Stimulated activated naive B cell treated with anti-CD40 and anti-IgM and Interleukin-4, amounts not matched to agents 10 μg/mL and 1 μg/mL and 100 μg/mL, for 72 hours (primary cell): ENCODE measurements at places on chromosomes 7 and 10.

DNA sequence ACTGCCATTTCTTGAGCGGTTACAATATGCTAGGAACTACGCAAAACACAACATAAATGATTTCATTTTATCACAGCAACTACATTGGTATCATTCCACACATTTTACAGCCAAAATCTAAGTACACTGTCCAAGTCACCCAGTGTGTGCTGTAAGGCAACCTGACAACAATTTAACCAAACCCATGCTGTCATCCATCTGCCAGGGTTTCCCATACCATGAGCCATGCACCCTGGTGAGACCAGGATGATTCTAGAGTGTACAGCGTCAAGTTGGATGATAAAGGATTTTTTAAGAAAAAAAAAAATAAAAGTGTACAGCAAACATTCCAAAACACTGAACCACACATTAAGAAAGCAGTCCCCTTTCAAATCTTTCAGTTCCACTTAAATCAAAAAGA lies 52.9 kb downstream of the PIK3AP1 start:
- no peak for DNase-seq

GRCh38 chr10:133230044-133230361 lies at the start of gene UTF1:
TSS of gene UTF1 (plus strand) at chr10:133230217. CDS start at chr10:133230289, 72 bp downstream.
- DNase-seq = no peak

DNA sequence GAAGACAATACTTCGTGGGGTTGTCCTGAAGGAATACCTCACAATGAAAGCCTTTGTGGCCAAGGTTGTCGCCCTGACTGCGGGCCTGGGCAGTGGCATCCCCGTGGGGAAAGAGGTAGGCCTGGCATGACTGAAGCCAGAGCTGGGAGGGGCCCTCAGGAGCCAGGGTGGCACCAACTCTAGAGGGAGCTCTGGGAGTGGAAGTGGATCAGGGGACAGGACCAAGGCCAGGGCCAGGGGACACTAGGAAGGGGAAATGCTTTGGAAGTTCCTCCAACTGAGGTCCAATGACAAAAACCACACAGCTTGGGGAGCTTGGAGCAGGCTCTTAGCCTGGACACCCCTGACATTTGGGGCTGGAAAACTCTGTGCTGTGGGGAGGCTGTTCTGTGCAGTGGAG lies 5.8 kb downstream of the CLCN1 start:
- no peak for DNase-seq

GRCh38 chr10:77613476-77614130 lies 24.0 kb downstream of the KCNMA1 start:
- DNase-seq = no peak

GRCh38 chr10:87503401-87503800 lies 1.3 kb upstream of the MINPP1 start:
- DNase-seq = no peak

- no peak for DNase-seq
Measured at GRCh38 chr7:91127959-91128358, 136.3 kb upstream of the FZD1 start.

GRCh38 chr10:123009105-123009820 lies 457 bp downstream of the ACADSB start:
- no peak for DNase-seq

DNA sequence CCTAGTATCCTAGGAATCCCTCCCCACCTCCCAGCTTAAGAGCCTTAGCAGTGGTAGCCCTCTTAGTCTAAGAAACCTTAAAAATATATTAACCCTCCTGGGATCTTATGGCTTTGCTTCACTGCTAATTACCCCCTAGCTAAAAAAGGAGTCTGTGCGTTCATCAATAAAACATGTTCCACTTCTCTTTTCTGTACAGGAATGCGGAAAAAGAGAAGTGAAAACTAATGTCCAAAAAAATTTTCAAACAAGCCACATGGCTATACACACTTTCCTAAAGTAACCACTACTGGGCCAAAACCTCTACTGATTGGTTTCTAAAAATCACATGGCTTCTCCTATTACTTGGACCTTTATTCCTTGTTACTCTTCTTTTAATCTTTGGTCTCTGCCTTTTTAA lies 667.1 kb upstream of the LRRTM3 start:
- DNase-seq = no peak

DNA sequence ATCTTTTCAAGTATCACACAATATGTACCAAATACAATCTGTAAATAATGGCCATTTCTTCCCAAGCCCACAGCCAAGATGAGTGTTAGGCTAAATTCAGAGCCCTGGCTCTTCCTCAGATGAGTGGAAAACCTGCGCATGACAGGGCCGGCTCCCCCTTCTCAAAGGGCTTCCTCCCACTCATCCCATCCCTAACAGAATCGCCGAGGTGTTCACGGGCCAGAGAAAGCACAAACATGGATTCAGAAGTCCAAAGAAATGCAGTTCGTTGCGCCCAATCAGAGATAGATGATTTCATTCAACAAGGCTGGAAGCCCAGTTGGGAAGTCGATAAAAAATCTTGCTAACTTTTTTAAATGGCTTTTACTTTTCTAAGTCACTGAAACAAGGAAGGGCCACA lies 121.8 kb downstream of the UBE2H start:
- DNase-seq = no peak

DNA sequence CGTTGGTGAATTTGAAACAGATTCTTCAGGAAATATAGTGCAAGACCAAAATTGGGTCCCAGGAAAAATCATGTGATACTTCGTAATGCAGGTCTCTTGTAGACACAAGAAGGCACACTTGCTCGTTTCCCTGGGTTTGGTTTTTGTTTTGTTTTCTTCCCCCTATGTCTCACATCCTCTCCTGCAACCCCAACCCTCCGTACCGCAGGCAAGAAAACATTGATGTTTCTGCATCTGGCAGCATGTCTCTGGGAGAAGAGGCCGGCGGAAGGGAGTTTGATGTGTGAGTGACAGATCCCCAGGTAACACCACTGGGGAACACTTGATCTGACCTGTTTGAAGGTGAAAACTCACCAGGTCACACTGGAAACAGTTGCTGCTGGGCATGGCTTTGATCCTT lies 718.5 kb downstream of the AUTS2 start:
- DNase-seq = no peak

DNA sequence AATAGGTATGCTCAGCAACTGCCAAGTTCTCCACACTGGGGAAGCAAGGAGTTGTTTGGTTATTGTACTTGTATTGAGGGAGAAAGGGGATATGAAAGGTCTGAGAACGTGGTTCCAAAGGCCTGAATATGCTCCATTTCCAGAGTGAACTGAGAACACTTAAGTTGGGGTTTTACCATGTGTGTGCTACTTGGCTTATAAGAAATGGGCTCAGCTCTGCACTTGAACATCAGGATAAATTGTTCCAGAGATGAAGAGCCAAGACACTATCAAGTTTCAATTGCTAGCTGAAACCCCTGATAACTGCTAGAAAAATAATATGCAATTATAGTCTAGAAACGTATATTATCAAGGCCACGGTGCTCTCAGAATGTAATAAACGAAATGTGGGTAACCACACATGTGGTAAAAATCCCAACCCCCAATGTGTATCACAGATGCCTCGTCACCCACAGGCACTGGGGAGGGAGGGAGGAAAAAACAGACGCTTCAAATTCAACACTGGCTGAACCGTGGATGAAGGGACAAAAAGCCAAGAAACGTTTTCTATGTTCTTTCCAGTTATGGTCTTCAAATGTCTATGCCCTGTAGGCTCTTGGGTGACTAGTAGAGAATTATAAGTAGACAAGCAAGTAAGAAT lies 16.3 kb downstream of the ELMO1 start:
- DNase-seq = no peak

DNA sequence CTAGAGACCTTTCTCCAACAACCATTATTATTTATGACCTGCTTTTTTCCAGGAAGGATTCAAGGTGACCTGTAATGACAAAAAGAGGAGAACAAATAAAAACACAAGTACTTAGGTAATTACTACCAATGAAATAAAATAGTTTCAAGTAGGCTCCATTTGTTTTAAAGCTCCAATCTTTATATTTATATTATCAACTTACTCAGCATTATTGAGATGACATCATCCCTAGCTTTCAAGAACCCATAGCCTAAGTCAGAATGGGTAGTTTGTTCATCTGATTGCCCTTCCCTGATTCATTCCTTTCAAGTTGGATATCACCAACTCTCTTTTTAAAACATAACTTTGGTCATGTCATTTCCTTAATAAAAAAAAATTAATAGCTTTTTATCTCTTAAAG lies 131.5 kb downstream of the GRM3 start:
- DNase-seq = no peak

GRCh38 chr10:124084708-124085107 lies 8.7 kb downstream of the CHST15 start:
- no peak for DNase-seq

- DNase-seq = no peak
Measured at GRCh38 chr7:1552200-1552599, 3.8 kb downstream of the TMEM184A start.

DNA sequence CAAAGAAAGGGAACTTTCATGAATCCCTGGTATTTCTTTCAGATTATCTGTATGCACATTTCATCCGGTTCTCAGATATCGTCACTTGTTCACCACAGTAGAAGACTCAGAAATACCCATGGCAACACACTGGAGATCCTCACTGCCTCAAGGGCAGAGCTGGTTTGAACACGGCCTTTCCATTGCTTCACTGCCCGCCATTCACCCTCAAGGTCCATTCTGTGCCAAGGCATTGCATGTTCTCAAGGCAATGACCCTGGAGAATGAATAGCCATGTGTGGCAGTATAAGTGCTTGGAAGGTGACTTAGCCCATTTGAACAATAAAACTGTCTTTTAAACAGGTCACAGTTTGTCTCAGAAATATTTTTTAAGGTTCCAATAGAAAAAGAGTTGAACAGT lies 606.5 kb downstream of the IPMK start:
- no peak for DNase-seq

GRCh38 chr10:126523071-126523470 lies 134.8 kb upstream of the ADAM12 start:
- DNase-seq = no peak

DNA sequence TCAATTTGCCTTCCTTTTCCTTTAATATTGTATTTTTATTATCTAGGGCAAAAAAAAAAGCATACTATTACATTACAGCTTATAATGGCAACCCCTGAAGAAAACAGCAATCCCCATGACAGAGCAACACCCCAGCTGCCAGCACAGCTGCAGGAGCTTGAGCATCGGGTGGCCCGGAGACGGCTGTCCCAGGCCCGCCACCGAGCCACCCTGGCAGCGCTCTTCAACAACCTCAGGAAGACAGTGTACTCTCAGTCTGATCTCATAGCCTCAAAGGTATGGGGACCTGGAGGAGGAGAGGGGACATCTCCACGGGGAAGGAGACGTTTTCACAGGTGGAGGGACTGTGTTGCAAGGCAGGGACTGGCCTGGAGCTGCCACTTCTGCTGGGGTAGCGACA lies 6.8 kb downstream of the STRA8 start:
- no peak for DNase-seq

- DNase-seq = no peak
Measured at GRCh38 chr7:138254444-138254843, 178.2 kb downstream of the AKR1D1 start.

DNA sequence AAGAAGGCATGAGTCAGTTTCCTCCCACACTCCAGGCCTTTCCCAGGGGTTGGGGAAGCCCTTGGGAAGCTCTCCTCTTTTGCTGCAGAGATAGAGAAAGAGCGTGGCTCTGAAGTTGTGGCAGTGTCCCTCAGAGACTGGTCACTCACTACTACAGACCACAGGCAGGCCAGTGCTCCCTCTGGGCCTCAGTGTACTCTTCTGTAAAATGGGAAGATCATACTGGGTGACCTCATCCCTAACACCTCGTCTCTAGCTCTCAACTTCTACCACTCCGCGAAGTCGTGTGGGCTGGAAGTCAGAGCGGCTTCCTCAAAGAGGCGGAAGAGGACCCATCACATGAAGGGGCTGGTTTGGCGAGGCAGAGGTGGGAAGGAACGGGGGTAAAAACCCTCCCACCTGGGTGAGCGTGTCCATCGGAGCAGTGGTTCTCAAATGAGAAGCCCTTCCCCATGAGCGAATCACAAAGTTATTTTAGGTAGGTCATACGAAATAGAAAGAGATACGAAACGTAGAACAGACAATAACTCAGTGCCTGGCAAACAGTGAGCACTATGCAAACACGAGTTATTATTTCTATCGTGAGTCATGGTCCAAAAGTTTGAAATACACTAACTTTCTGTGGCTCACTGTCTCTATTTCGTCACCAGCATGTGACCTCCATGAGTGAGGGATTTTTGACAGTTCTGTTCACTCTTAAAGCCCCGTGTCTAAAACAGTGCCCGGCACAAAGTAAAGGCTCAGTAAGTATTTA lies 32.7 kb downstream of the PRKAG2 start:
- DNase-seq = no peak

DNA sequence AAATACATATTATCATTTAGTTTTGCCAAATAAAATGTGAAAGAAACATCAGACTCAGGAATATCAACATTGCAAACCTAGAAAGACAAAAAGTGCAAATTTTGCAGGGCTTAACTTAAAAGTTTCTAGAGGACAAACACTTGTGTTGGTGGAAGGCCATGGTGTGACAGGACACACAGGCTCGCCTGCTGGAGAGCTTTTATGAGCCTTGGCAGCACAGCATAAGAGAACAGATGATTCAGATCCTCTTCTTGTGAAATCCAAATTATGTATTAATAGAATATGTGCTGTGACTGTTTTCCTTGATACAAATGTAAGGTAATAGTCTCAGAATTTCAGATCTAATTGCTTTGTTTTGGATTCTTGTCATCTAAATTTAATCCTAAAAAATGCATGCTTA lies 72.9 kb upstream of the ABCB5 start:
- DNase-seq = no peak

GRCh38 chr10:49478819-49479218 lies 60.1 kb downstream of the ERCC6 start:
- DNase-seq = no peak

DNA sequence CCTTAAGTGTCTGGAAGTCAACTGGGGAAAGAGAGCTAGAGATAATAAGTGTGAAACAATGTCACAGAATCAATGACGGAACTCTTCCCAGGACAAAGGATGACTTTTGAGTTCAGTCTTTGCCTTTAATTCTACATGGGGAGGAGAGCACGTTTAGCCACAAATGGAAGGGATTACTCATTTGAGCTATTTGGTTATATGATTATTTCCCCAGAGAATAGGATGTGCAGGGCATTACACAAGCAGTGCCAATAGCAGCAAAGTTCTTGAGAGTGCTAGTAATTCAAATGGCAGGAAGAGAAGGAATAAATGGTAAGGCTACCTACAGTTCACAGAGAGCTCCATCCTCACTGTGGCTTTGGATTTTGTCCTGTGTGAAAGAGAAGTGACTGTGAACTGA lies 6.0 kb downstream of the EGFR start:
- DNase-seq = no peak

- no peak for DNase-seq
Measured at GRCh38 chr10:46253076-46254006, 33.5 kb upstream of the ANTXRL start.

DNA sequence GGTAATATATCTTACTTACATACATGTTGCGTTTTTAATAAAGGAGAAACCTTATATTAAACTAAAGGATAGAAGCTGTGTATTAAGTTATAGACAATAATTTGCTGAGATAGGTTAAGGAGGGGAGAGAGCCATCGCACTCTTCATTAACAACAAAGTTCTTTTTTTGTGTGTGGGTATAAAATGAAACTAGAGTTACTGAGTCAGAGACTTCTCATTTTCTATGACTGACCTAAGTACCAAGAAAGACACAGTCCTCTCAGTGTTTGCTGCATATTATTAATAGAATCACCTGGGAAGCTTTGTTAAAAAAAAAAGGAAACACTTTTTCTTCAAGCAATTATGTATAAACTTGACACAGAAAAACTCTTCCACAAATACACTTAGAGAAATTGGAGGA lies 31.4 kb downstream of the FEZF1 start:
- no peak for DNase-seq

GRCh38 chr10:7666253-7667023 lies at the start of gene ITIH5:
TSS of gene ITIH5 (minus strand) at chr10:7666966. CDS start at chr10:7666892, 74 bp downstream.
- no peak for DNase-seq

- no peak for DNase-seq
Measured at GRCh38 chr7:80830010-80830409, 88.8 kb downstream of the SEMA3C start.
